HT-29 (cell line): ENCODE measurements at places on chromosomes 12 and 14. TPM values are rescaled to one million over a fixed set of nuclear protein-coding genes. Genes with fewer than 3 reads are reported as not detected.

DNA sequence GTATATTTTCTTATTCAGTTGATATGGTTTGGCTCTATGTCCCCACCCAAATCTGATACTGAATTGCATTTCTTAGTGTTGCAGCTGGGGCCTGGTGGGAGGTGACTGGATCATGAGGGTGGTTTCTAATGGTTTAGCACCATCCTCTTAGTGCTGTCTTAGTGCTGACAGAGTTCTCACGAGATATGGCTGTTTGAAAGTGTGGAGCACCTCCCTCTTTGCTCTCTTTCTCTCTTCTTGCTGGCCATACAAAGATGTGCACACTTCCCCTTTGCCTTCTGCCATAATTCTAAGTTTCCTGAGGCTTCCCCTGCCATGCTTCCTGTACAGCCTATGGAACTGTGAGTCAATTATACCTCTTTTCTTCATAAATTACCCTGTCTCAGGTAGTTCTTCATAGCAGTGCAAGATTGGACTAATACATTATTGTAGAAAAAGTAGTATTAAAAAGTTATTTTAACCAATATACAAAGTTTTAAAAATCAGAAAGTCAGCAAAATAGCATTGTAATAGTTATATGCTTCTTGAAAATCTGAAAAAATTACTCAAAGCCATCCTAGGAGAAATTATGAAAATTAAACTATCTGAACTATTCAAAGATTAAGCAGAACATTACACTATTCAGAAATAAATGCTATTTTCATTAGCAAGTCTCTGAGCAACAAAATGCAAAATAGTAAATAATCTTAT lies 84.1 kb downstream of the PPP1R12A start:
- no peak for DNase-seq

DNA sequence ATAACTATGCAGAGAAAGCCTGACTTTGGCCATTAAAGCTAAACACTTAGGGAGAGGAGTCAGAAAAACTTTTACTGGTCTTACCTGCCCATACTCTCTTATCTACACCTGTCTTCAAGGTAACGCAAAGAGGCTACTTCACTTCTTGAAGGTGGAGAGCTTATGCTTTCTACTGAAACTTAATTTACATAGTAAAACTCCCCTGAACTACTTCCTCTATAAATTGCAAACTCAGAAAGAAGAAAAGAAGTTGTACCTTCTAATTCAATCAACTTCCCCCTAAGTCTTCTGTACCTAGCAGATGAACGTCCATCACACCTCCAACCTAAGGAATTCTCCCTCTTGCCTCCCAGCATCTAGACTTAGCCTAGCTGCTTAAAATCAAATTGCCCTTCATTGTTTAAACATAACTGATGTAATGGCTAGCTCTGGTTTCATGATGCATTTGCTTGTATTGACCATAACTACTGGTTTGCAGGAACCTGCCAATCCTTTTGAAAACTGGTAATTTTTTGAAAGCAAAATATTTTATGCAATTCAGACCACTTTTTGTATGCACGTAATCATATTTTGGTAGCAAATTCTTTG lies 87.7 kb downstream of the STON2 start:
- no peak for DNase-seq

DNA sequence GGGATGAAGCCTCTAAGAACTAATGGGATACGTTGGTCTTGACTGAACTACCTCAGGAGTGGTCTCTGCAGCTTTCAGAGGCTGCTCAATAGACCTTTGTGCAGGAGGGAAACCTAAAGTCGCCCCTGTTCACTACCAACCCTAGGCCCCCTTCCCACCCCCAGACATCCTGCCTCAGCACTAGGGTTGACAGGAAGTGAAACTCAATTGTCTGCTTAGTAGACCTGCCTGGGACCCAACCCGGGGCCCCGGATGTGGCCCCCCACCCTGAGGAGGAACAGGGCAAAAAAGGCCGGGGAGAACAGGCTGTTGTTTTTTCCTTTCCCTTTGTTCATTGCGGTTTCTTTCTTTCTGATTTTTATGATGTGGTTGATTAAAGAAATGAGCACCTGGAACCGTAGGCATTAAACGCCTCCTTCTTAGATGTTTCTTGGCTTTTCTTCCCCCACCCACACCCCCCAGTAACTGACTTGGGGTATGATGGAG lies 1.6 kb upstream of the DGKA start:
- DNase-seq: no peak

ALDH6A1 gene
- 4.3 and 4.5 TPM in 2 replicates for total RNA-seq

DNA sequence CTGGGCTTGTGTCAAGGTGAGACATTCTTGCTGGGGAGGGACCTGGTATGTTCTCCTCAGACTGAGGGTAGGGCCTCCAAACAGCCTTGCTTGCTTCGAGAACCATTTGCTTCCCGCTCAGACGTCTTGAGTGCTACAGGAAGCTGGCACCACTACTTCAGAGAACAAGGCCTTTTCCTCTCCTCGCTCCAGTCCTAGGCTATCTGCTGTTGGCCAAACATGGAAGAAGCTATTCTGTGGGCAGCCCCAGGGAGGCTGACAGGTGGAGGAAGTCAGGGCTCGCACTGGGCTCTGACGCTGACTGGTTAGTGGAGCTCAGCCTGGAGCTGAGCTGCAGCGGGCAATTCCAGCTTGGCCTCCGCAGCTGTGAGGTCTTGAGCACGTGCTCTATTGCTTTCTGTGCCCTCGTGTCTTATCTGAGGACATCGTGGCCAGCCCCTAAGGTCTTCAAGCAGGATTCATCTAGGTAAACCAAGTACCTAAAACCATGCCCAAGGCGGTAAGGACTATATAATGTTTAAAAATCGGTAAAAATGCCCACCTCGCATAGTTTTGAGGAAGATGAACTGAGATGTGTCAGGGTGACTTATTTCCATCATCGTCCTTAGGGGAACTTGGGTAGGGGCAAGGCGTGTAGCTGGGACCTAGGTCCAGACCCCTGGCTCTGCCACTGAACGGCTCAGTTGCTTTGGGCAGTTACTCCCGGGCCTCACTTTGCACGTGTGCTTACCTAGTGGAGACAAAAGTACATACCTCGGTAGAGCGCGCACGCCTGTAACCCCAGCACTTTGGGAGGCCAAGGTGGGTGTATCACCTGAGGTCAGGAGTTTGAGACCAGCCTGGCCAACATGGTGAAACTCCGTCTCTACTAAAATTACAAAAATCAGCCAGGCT lies 4.3 kb downstream of the GAPDH start:
- DNase-seq: peak; percentile 22

- no peak for DNase-seq
Observed at GRCh38 chr14:96944297-96944696, 147.1 kb downstream of the VRK1 start.

- DNase-seq: no peak
Observed at GRCh38 chr14:70064136-70064865, 124.5 kb downstream of the SLC8A3 start.

GRCh38 chr14:99244367-99244901 lies 27.6 kb downstream of the BCL11B start:
- no peak for DNase-seq

GNB3 gene
- total RNA-seq: 0.97 TPM in 1 of 2 replicates, not detected in the other

DNA sequence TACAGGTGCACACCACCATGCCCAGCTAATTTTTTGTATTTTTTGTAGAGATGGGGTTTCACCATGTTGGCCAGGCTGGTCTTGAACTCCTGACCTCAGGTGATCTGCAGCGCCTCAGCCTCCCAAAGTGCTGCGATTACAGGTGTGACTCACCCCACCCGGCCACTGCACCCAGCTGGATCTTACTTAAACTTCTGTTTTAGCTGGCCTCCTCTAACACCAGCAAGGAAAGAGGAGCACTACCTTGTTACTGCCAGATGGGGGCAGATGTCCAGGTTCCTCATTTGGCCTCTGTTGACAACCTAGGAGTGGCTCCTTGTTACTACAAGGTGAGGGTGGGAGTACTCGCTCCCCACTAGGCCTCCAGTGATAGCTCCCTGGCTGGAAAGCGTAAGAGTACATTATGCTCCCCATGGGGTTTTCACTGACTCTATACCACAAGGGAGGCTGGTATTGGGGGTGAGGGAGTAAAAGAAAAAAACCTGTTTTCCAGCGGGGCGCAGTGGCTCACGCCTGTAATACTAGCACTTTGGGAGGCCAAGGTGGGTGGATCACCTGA lies 13.2 kb upstream of the ARF6 start:
- peak; percentile 49 for DNase-seq

DNA sequence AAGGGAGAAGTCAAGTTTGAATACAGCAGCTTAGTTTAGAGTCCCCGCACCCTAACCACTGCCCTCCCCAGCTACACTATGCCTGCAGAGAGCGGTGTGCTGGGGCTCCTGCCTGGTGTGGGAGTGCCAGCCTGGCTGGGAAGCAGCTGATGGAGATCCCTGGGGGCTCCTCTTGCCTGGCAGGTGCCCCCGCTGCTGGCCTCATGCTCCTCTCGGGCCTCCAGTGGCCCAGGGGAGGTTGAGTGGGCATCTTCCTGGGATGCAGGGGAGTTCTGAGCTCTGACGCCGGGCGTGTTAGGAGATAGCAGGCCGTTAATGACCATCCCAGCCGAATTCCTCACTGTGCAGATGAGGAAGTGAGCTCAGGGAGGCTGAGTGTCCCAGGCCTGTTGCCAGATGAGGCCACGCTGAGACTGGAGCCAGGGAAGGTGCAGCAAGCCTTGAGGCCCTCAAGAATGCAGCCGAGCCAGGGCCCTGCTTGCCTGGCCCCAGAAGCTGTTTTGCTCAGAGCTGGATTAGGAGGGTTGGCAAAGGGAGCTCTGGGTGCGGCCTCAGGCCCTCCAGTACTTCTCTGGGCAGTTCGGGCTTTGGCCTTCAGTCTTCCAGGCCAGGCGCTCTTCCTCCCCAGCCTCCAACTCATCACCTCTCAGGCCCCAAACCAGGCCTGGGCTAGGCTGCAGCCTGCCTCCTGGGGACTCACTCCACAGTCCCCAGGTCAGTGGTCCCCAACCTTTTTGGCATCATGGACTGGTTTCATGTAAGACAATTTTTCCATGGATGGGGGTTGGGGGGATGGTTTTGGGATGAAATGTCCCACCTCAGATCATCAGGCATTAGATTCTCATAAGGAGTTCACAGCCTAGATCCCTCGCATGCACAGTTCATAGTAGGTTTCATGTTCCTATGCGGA lies 6.6 kb upstream of the CYP46A1 start:
- DNase-seq: no peak

GRCh38 chr12:16545836-16546235 lies 60.1 kb downstream of the LMO3 start:
- no peak for DNase-seq

- DNase-seq: no peak
Observed at GRCh38 chr12:107296681-107297089, 203.3 kb upstream of the CRY1 start.

DNA sequence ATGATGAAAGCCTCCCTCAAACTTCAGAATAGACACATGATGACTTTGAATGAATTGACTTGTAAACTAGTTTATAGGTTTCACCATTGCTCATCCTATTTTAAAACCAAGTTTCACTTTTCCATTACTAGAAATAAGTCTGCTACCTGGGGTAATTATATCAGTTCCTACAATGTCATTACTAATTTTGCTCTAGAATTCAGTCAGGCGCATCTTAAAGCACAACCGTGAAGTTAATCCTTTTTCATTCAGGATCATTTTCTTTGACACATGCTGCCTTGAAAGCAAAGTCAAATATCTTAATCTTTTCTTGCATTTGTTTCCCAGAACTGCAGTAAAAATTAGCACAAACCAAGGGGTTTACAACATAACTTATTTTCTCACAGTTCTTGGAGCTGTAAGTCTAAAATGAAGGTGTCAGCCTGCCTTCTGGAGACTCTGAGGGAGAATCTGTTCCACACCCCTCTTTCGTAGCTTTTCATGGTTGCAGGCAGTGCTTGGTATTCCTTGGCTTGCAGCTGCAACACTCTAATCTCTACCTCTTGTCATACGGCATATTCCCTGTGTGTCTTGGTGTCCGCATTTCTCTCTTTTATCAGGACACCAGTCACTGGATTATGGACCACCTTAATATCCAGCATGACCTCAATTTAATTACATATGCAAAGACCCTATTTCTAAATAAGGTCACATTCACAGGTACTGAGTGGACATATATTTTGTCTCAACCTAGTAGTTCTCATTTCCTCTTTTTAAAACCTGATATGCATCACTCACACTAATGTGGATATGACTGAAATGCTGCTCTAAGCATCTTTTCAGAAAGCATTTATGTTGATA lies 114.3 kb upstream of the PDZRN4 start:
- DNase-seq: no peak

GRCh38 chr12:113940357-113941207 lies 25.5 kb downstream of the RBM19 start:
- DNase-seq: no peak

GRCh38 chr14:50928002-50928635 lies 16.2 kb downstream of the PYGL start:
- DNase-seq: no peak

TAPBPL gene
- total RNA-seq: 9.6 and 11.0 TPM in 2 replicates

- DNase-seq: no peak
Observed at GRCh38 chr14:85461432-85462133, 68.4 kb upstream of the FLRT2 start.

- no peak for DNase-seq
Observed at GRCh38 chr14:106822905-106823304, 1296.5 kb downstream of the TMEM121 start.

GRCh38 chr14:28381656-28382055 lies 384.9 kb upstream of the FOXG1 start:
- no peak for DNase-seq

CELA1 gene
- not detected in 2 replicates for total RNA-seq

- DNase-seq: peak; percentile 19
Observed at GRCh38 chr12:106248312-106248845, 559 bp upstream of the CKAP4 start.

HOXC10 gene
- total RNA-seq: 1.7 TPM in 1 of 2 replicates, not detected in the other

SYCP3 gene
- total RNA-seq: not detected in 2 replicates

GRCh38 chr12:121530600-121531355 lies 50.0 kb downstream of the KDM2B start:
- no peak for DNase-seq

GRCh38 chr14:93027810-93028723 lies 87.7 kb downstream of the ITPK1 start:
- no peak for DNase-seq

DNA sequence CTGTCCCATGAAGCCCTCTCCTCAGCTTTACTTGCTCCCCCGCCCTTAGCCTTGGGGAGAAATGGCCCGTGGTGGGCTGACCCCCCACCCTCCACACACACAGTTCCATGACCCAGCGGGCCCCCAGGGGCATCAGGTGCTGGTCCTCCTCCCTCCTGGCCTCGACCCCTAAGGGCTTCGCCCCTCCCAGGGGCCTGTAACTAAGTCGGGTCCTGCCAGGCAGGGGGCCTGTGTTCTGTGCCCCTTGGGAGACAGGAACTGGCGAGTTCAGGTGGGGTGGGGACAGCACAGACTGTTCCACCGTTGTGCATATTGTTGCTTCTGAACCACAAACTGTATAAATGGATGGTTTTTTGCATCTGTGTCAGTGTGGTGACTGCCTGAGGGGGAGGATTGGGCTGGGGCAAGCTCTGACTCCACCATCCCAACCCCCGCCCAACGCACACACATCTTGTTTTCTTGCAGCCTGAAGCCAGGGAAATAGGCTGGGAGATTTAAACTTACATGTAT lies 8.8 kb downstream of the TAMALIN start:
- no peak for DNase-seq

SOX5 gene
- 0.57 TPM in 1 of 2 replicates, not detected in the other for total RNA-seq

DNA sequence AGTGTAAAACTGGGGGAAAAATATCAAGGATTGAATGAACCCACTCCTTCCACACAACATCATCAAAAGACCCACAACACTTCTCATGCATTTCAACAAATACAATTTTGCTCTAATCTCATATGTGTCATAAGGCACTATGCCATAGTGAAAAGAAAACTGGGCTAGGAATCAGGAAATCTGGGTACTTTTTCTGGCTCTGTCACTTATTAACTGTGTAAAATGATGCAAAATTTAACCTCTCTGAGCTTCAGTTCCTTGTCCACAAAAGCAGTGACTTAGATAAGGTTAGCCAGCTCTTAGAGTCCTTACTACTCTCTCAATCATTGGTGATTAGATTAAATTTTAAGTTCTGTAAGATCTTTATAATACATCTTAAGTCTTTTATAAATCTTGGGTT lies 250.5 kb upstream of the SOX5 start:
- no peak for DNase-seq

HSPB8 gene
- 0.05 and 0.13 TPM in 2 replicates for total RNA-seq
